ENCODE measurements at places on chromosomes 13 and 19.

DNA sequence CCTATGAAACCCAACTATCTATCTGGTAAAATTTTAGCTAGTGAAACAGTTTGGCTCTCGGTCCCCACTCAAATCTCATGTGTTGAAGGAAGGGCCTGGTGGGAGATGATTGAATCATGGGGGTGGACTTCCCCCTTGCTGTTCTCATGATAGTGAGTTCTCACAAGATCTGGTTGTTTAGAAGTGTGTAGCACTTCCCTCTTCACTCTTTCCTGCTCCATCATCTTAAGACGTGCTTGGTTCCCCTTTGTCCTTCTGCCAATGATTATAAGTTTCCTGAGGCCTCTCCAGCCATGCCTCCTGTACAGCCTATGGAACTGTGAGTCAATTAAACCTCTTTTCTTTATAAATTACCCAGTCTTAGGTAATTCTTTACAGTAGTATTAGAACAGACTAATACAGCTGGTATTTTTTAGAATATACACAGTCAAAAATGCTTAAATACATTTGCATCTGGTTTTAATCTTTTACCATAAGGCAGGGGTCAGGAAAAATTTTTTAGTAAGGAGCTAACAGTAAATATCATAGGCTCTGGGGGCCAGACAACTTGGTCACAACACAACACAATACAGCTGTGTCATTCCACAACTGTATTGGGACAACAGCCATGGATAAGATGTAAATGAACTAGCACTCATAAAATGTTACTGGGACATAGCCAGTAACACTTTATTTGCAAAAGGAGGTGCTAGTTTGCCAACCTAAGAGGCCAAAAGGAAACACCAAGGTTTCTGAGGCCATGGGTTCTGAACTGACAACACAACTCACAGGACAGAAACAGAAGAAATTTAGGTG, 24.3 kb downstream of the DZIP1 start:
- no peak for DNase-seq

GRCh38 chr19:30423481-30423880, 51.3 kb downstream of the ZNF536 start:
- DNase-seq, result no peak

- DNase-seq, result no peak
These were observed 59.0 kb downstream of the PTPRS start for GRCh38 chr19:5281588-5281987.

DNA sequence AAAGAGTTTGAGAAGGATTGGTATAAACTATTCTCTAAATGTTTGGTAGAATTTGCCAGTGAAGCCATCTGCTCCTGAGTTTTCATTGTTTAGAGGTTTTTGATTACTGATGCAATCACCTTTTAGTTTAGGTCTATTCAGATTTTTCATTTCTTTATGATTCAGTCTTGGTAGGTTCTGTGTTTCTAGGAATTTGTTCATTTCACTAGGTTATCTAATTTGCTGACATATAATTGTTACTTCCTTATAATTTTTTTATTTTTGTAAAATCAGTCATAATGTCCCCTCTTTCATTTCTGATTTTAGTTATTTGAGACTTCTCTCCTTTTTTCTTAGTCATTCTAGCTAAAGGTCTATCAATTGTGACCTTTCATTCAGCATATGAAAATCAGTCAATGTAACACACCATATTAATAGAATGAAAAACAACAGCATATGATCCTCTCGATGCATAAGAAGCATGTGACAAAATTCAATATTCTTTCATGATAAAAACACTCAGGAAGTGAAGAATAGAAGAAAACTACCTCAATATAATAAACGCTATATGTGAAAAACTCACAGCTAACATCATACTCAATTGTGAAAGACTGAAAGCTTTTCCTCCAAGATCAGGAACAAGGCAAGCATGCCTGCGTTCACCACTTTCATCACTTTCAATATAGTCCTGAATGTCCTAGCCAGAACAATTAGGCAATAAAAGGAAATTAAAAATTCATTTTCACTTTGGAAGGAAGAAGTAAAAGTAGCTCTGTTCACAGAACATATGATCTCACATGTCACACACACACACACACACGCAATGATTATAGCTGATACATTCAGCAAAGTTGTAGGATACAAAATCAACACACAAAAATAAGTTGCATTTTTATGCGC, 149.1 kb downstream of the COG6 start:
- peak; percentile 7 for DNase-seq

DNA sequence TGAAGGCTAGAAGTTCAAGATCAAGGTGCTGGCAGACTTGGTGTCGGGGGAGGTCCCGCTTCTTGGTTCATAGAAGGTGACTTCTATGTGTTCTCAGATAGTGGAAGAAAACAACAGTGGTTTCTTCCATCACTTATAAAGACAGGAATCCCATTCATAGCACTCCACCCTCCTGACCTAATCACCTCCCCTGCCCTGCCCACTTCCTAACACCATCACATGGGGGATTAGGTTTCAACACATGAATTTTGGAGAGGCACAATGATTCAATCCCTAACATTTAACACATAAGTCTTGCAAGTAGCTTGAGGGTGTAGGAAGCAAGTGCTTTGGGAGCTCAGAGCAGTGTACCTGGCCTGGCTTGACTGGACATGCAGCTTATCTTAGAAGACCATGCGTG, 142.8 kb upstream of the TSHZ3 start:
- no peak for DNase-seq

GRCh38 chr13:111510502-111511218, 190.2 kb downstream of the TEX29 start:
- no peak for DNase-seq

DNA sequence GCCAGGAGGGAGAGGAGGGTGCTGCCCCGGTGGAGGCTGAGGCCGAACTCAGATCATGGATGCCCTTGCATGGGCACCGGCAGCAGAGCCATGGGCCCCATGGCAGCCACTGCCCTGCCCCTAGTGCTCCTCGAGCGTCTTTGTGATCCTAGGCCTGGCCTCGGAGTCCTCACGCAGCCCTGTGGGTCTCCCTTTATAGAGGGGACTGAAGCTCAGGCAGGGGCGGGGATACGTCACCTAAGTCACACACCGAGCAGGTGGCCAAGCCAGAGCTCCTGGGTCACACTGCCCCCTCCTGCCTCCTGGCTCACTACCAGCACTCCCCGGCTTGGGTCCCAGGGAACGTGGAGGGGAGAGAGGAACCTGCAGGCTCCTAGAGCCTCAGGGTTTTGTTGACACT, 28.7 kb downstream of the DHX34 start:
- no peak for DNase-seq

- DNase-seq, result no peak
These were observed 22.1 kb downstream of the ZNF787 start for GRCh38 chr19:56098731-56099568.

DNA sequence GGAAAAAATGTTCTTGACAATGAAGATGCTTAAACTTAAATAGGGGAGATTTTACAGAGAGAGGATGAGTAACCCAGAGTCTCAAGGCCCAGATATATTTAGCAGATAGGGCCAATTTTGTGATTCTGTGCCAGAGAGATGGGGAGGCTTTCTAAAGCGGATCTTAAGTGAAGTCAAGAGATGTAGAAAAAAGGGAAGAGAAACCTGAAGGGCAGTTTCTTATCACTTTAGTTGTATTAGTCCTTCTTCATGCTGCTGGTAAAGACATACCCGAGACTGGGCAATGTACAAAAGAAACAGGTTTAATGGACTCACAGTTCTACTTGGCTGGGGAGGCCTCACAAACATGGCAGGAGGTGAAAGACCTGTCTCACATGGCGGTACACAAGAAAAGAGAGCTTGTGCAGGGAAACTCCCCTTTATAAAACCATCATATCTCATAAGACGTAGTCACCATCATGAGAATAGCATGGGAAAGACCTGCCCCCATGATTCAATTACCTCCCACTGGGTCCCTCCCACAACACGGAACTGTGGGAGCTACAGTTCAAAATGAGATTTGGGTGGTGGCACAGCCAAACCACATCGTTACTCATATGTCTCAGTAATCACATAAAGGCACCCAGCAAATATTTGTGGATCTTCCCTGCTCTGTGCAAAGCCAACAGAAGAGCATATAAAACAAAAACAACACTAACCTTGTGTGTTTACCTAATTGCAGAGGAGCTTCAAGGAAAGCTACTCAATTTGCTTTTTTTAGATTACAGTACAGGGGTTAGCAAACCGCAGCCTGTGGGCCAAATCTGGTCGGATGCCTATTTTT, 102.6 kb upstream of the MYCBP2 start:
- DNase-seq, result peak; percentile 32

- DNase-seq, result no peak
These were observed 4.3 kb downstream of the CHAMP1 start for GRCh38 chr13:114318624-114319023.

DNA sequence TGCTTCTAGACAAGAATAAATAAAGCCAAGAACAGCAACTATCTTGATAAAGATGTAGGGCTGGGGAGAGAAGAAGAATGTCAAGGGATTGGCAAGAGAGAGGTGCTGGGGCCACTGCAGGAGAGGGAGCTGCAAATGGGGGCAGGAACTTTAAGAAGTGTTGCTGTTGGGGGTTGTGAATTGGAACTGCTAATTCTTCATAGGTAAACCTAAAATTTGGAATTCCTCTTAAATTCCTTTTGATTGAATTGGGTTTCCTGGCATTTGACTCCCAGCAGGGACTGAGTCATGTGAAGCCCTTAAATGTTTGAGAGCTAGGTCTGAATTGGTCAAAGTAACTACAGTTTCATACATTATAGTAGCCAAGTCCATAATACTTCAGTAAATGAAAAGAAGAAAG, 305.6 kb upstream of the TMTC4 start:
- DNase-seq, result no peak

GRCh38 chr13:19050901-19051300, 130.7 kb downstream of the TUBA3C start:
- DNase-seq, result no peak

- DNase-seq, result no peak
These were observed 18.8 kb upstream of the MTRF1 start for GRCh38 chr13:41282129-41282571.

DNA sequence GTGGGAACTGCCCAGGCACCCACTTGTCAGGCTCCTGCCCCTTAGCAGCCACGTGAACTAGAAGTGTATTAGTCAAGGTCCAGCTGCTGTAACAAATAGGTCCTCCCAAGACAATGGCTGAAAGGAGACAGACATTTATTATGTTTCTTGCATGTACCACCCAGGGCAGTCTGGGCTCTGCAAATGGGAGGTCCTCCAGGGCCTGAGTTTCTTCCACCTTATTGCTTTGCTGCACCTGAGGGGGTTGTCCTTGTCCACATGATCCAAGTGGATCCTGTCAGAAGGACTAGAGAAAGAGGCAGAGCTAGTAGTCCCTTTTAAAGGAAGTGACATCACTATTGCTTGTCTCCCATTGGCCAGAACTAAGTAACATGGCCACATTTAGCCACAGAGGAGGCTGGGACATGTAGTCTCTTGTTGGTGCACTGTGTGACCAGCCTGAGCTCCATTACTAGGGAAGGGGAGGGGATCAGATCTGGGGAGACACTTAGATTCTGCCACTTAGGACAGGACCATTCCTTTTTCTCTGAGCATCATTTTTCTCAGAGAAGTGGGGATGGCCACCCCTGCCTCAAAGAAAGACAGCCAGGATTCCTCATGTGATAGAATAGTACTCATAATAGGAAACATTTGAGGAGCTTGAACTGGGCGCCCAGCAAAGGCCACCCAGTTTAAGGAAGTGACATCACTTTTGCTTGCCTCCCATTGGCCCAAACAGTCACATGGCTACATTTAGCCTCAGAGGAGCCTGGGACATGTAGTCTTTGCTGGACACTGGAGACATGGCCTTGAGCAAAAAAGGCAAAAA, 15.1 kb downstream of the CC2D1A start:
- peak; percentile 60 for DNase-seq
